ENCODE measurements at places on chromosomes 13 and 19.

- no peak for DNase-seq
Measured at GRCh38 chr13:94602467-94602866, 810 bp downstream of the GPR180 start.

DNA sequence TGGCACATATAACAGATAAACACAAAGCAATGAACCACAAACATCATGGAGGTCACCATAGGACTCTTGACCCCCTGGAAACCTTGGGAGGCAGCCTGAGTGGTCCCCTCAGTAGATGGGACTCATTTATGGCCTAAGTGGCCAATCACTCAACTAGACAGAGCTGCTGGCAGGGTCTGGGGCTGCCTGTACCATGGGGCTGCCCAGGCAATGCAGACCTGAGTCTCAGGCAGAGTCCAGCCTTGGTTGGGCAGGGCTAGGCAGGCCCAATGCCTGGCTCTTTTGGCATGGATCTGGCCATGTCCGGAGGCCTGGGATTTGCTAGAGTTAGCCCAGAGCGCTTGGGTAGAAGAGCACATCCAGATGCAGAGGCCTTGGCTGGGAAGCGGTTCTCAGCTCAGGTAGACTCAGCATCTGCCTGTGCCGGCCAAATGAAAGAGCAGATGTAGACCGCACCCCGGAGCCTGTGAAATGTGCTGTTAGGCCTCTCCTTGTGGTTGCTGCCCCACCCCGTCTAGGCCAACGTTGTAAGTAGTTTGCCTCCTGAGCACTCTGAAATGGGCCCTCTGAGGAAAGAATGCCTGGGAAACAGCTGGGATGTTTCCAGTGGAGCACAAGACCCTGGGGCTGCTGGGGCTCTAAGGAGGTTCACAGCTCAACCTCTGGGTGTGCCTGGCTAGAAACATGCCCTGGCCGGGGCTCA lies 171.2 kb downstream of the ZNF536 start:
- no peak for DNase-seq

DNA sequence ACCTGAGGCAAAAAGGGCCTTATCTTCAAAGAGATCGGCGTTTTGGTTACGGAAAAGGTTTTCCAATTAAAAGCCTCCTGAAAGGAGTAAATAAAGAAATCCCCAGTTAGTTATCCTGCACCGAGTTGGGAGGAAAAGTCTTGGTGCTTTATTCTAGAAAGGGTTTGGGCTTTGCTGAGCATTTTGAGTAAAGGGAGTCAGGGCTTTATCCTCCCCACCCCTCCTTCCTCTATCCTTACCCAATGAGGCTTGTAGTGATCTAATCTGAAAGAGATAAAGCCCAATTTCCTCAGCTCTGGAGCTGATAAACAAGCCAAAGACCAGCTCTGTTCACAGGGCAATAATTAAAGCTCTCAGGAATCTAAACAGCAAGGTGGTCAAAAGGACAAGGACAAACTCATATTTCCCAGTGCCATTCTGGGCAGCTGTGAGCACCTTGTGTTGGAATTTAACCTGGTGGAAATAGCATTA lies 188.9 kb upstream of the TSC22D1 start:
- no peak for DNase-seq

- DNase-seq: no peak
Measured at GRCh38 chr13:91358387-91358782, 10.9 kb downstream of the MIR17HG start.

DNA sequence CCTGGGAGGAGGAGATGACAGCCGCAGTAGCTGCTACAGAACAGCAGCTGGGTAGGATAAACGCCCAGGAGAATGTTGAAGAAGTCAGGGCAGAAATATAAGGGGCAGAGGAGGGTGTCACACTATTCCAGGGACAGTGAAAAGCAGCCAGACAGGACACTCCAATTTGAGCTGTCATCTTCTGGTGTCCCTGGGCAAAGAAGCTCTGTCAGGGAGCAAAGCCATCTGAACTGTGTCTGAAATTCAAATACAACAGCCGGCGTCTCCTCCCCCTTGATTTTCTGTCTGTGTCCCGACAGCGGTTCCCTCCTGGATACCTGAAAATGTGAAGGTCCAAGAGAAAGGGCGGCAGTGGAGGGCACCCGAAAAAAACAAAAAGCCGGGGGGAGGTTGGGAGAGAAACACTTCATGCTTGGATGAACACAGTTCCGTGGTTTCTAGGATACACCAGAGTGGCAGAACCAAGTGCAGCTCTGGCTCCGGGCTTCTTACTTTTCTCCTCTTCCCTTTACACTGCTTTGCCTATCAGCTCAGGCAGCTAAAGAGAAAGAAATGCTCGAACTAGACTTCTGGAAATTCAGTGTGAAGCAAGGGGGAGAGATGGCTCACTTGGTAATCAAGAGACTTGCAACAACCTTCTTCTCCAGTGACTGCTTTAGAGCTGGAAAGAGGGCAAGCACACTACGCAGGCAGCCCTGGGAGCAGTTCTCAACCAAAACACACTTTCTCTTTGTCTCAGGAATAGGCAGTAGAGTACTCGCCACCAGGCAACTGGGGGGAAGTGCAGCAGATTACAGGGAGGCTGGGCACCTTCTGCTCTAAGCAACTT lies 465.6 kb downstream of the ITGBL1 start:
- peak; percentile 1 for DNase-seq

Measured in Caki2 (cell line).